Retinal pigment epithelial cell (primary cell): ENCODE measurements at places on chromosomes 5 and 9.

DNA sequence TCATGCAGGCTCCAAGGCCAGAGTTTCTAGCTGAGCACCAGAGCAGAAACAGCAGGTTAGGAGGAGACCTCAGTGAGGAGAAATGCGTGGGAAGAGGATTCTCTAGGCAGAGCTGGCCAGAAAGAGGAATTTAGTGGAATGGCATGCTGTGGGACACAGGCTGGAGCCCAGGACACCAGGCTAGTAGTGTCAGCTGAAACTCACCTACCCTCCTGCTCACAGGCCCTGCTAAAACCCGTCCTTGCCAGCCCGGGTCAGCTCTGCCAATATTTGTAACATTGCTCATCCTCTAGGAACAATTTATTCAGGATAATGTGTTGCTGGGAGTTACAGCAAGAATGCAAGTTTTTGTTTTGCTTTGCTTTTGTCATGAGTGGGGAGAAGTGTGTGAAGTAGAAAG is 40.2 kb upstream of the AGXT2 start:
- no peak for DNase-seq

- no peak for DNase-seq
Observed at GRCh38 chr9:14962193-14962882, 52.1 kb upstream of the FREM1 start.

GRCh38 chr9:124733964-124734740 is 37.0 kb downstream of the NR6A1 start:
- DNase-seq: no peak

DNA sequence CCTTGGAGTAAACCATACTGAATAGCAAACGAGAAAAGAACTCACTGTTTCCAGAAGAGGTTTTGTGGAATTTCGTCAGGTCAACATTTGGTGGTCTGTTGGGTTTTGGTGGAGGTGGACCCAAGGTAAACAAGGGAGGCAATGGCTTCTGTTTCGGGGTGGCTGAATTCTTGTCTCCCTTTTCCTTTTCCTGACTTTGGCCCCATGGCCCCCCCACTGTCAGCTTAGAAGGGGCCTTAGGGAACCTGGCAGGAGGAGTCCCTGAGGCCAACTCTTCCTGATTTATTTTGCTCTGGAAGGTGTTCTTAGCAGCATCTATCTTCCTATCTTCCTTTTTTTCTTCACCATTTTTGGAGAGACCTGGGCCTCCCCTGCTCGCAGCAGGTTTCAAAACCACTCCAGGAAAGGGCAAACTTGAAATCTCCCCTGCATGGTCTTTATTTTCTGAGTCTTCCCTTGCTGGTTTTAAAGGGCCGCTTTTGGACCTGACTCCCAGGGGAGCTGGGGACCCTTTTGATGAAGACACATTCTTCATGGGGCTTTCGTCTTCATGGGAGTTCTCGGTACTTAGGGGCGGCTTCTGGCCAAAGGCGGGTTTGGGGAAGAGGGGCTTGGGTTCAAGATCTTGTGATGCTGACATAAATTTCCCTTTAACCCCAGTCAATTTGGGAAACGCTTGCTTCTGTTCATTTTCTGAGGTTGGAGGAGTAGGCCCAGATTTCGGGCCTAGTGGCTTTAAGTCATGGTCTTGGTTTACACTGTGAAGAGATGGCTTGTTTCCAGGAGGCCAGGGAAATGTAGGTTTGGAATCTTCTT is 17.4 kb downstream of the FYB1 start:
- no peak for DNase-seq

DNA sequence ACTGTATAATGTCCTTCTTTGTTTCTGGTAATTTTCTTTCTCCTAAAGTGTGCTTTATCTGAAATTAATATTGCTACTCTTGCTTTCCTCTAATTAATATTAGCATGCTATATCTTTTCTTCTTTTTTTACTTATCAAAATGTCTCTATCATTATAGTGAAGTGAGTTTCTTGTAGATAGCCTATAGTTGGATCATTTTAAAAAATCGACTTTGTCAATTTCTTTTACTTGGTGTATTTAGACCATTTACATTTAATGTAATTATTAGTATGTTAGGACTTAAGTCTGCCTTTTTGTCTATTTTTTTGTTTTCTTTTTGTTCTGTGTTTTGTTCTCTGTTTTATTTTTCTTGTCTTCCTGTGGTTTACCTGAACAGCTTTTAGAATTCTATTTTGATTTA is 35.4 kb upstream of the RNF130 start:
- no peak for DNase-seq

GRCh38 chr9:105118636-105119035 is 125.8 kb upstream of the SLC44A1 start:
- DNase-seq: no peak

DNA sequence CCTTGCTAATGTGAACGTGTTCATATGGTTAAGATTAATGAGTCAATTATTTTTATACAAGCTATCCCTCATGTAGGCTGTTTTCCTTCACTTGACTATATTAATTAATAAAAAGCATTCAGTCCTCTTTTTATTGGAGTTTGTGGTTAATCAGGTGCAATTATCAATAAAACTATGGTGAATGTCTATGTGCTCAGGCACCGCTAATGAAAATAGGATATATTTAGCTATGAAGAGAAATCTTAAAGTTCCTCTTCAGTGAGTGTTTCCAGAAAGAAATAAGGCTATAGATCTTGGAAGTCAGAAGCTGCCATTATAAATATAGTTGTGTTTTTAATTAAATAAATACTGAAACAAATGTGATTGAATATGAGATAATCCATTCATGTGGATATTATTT is 422.1 kb downstream of the DMAC1 start:
- no peak for DNase-seq

GRCh38 chr5:67255881-67256280 is 59.3 kb upstream of the CD180 start:
- no peak for DNase-seq

DNA sequence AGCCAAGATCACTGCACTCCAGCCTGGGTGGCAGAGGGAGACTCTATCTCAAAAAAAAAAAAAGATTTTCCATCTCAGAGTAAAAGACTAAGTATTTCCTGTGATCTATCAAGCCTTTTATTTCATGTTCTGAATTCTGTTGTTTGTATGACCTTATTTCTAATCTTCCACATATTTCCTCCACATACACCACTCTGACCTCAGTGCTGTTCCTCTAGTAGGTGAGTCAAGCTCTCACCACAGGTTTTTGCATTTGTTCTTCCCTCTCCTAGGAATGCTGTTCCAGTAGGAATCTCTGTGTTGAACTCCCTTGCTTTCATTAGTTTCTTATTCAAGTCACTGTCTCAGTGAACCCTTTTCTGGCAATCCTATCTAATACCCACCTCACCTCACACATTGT is 68.1 kb downstream of the INVS start:
- DNase-seq: no peak

DNA sequence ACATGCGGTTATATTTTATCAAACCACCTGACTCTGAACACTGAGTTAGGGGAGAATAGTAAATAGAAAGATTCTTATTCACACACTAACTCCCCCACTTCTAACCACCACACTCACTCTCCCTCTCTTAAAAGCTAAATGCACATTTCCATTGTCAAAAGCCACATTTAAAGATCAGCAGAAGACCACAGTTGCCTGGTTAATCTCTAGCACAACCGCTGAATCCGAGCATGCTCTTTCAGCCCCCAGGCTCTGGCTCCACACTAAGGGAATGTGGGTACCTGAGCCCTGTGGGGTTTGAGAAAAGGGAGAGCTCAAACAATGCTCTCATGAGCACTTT is 35.7 kb downstream of the PFDN1 start:
- no peak for DNase-seq

DNA sequence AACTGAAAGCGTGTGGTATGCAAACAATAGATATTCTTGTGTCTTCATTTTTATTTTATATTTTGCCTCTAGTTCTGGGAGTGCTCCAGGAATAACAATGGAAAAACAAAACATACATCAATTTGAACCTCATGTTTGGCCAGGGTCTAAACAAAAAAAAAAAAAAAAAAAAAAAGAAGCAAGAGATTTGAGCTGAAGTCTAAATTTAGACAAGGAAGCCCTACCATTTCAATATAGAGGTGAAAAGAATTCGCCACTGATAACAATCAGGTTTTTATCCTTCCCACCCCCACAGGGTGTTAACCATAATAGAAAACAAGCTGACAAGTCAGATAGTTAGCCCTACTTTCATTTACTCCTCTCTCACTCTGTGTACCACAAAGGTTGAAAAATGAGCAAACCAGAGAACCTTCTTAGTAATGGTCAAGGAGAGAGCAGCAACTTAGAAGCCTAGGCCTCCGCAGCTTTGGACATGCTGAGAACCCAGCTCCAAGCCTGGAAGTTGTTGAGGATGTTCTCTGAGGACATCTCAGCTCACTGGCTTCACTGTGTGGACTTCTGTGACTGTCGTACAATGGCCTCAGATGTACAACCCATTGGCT is 118.2 kb upstream of the HMHB1 start:
- no peak for DNase-seq

DNA sequence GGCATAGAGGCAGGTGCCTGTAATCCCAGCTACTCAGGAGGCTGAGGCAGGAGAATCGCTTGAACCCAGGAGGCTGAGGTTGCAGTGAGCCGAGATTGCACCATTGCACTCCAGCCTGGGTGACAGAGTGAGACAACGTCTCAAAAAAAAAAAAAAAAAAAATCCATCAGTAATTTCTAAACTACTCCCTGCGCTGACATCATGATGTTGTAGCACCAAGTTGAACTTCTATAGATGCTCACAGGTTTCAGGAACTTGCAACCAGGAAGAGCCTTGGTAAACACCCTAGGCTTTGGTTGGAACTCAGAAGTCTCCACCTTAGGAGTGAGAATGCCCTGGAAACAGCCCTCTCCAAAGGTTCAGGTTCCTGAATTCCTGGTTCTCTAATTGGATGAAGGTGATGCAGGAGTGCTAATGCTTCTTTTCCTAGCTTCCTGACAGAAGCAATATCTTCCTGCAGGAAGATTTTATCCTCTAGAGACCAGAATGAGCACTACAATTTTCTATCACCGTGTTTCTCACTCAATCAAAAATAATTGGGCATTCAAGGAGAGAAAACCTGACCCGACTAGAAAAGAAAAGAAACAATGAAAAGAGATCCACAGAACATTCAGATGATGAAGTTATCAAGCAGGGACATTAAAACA is 469.6 kb downstream of the GADD45G start:
- DNase-seq: no peak

GRCh38 chr5:94888674-94889073 is 270.2 kb downstream of the SLF1 start:
- no peak for DNase-seq
